ENCODE measurements at places on chromosomes 7 and 10.

DNA sequence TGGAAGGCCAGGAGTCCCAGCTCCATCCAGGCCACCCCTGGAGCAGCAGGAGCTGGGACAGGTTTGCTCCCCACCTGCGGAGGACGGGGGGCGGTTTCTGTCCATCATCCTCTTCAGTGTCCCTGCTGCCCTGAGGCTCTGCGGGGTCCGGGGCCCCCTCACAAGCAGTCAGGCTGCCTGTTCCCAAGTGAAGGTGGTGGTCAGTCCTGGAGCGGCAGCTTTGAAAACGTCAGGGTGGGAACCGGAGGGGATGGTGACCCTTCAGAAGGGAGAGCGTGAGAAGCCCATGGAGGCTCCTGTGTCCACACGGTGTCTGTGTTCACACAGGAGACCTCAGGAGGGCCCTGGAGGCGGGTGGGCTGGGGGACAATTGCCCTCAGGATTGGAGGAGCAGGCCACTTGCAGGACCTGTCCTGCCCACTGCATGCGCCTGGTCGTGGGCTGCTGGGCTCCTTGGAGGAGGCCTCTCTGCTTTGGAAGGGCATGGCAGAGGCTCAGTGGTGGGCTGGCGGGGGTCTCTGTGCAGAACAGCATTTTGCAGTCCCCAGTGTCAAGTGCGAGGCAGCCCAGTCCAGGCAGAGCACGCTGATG is 49.3 kb upstream of the INPP5A start:
- no peak for DNase-seq

GRCh38 chr7:140609646-140610045 is 31.0 kb downstream of the DENND2A start:
- DNase-seq, result no peak

DNA sequence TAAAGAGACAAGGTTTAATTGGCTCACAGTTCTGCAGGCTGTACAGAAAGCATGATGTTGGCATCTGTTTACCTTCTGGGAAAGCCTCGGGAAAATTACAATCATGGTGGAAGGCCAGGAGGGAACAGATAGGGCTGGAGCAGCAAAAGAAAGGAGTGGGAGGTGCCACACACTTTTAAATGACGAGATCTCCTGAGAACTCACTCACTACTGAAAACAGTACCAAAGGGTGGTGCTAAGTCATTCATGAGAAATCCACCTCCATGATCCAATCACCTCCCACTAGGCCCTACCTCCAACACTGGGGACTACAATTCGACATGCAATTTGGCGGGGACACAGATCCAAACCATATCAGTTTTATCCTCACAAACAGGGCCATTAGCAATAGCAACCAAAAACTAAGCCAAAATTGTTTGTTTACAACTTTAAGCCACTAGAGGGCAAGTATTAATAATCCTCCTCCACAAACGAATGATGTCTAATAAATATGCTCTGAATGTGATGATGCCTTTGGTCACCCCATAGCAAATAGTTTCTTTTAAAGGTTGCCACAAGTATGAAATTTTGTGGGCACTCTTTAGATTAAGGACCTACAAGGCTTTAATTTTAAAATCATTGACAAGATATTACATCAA is 129.2 kb upstream of the NRBF2 start:
- no peak for DNase-seq

- no peak for DNase-seq
These were observed 70.5 kb upstream of the SFMBT2 start for GRCh38 chr10:7481368-7481765.

DNA sequence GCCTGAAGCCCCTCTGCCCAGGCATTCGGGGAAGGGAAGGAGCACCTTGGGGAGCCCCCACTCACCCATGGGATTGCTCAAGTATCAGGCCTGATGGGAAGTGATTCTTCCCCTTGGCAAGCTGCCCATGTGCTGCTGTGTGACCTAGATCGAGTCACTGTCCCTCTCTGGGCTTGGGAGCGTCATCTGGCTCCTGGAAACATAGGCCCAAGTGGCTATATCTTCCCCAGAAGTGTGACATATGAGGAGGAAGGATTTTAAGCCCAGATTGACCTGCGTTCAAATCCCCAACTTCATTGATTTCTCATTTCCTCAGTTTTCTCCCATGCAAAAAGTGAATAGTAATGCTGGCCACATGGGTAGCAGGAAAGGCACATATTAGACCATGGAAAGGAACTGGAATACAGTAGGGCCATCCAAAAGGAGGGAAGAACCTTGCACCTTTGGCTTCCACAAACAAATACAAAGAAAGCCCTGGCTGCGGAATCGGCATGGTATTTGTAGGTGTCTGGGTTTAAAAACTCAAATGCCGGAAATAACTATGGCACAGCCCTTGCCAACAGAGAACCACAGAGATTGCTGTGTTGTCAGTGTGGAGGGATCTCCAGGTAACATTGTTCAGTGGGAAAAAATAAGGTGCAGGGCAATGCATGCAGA is 169.5 kb upstream of the ZMIZ1 start:
- DNase-seq, result no peak

GRCh38 chr7:41445432-41445831 is 257.5 kb downstream of the INHBA start:
- no peak for DNase-seq

GRCh38 chr10:112168733-112169132 is 14.8 kb downstream of the GPAM start:
- no peak for DNase-seq

- DNase-seq, result peak; percentile 42
These were observed 1067.5 kb downstream of the NRG3 start for GRCh38 chr10:82942286-82943099.

Measured in HS-5 (cell line).